Endodermal cell (in vitro differentiated cells): ENCODE measurements at places on chromosomes 1 and 21. TPM values are rescaled to one million over a fixed set of nuclear protein-coding genes. Genes with fewer than 3 reads are reported as not detected.

The CDC14A gene
- total RNA-seq = 14.0 and 17.6 TPM in 2 replicates

The NUP210L gene
- total RNA-seq = 0.06 to 0.11 TPM (median 0.09 TPM) in 3 replicates

DNA sequence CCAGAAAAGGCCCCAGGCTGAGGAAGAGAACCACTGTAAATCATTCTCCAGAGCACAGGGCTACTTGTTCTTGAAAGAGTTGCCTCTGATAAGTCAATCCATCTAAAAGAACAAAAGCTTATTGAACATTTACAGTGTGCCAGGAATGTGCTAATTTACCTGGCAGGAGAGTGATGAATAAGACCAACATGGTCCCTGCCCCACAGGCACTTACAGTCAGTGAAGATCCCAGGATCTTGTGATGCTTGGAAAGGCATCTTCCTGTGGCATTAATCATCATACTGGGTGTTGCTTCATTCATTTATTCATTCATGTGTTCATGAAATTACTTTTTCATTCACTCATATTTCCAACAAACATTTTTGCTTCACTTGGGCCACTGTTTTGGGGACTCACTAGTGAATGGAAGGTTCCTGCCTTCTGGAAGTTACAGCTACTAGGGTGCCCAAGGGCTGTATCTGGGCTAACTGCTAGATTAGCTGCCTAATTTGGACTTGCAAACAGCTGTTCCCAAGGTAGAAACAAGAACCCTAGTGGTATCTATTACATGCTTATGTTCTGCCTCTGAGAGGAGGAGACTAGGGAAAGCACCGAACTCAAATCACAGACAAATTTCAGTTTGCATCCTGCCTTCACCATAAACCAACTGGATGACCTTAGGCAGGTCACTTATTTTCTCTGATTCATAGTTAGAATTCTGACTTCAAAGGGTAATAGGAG lies 133.5 kb downstream of the CLIC6 start:
- no peak for DNase-seq

DNA sequence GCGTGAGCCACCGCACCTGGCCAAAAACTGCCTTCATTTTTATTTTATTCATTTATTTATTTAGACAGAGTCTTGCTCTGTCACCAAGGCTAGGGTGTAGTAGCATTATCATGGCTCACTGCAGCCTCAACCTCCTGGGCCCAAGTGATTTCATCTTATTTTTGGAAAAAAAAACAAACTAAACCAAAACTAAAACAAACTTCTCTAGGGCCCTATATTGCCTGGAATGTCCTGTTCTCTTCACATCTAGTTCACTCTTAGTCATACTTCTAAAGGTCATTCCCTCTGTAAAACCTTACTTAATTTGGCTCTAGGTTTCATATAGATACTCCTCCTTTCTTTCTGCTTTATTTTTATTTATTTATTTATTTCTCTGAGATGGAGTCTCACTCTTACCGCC lies 15.6 kb downstream of the RPS27 start:
- DNase-seq = no peak

The ANGPTL7 gene
- not detected in 2 replicates for total RNA-seq

The SSR2 gene
- total RNA-seq = 193 and 203 TPM in 2 replicates

The UBE2G2 gene
- total RNA-seq = 79.3 and 84.8 TPM in 2 replicates
